Stimulated activated CD8-positive, alpha-beta memory T cell treated with anti-CD3 and anti-CD28 coated beads, Interleukin-2, amount 100 ng/mL, for 1 hour (primary cell): ENCODE measurements at places on chromosomes 5 and 9.
A peak's percentile ranks its signal among the peaks of the same experiment; 100 is the strongest.

DNA sequence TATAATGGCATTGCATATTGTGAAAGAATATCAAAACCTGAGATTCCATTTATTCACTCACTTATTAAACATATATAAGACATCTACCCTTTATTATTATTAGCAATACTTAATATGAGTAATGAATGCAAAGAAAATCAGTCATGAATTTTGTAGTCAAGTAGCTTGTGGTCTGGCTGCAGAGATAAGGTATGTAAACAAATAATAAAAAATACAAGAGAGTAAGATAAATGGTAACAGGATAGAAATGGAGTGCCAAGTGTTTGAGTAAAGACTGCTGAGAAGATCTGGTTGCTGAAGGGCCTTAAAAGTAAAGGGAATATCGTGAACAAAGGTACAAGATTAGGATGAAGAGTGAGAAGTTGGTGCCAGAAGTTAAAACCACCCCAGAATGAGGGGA is 18.4 kb downstream of the TRIM32 start:
- DNase-seq, result no peak

- no peak for DNase-seq
Measured at GRCh38 chr9:93899609-93900435, 55.3 kb downstream of the BARX1 start.

- no peak for DNase-seq
Measured at GRCh38 chr9:20570756-20571155, 51.5 kb downstream of the MLLT3 start.

DNA sequence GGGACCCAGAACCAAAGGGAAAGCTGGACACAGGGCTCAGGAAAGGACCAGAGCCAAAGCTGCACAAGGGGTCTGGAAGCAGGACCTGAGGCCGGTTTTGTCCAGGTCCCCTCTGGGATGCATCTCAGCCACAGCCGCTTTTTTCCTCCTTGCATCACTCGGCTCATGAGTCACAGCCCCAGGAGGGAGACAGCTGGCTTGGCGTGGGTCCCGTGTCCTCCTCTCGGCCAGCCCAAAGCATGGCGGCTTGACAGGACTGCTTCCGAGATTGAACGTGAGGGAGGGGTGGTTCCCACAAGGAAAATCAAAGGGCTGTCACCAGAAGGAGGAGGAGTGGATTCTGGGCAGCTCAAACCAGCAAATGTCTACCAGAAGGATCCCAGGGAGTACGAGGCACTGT is 56.7 kb upstream of the CPLX2 start:
- no peak for DNase-seq

DNA sequence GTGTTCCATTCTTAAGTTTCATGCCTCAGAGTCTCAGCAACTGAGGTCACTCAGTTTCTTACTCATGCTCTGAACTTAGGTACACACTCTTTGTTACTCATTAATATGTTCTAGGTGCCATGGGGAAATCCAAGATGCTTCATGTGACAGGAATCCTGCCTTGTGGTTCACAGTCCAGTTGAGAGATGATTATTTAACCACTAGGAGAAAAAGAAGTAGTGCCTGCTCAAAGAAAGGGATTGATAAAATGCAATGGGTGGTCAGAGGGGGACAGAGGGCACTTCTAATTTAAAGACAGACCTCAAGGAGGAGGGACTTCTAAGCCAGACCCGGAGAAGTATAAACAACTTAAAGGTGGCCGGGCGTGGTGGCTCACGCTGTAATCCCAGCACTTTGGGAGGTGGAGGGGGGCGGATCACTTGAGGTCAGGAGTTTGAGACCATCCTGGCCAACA is 69.0 kb downstream of the UGCG start:
- DNase-seq, result no peak

- DNase-seq, result no peak
Measured at GRCh38 chr5:142876817-142877216, 106.6 kb downstream of the ARHGAP26 start.

- peak; percentile 2 for DNase-seq
Measured at GRCh38 chr9:128558431-128559310, 6.3 kb downstream of the SPTAN1 start.

DNA sequence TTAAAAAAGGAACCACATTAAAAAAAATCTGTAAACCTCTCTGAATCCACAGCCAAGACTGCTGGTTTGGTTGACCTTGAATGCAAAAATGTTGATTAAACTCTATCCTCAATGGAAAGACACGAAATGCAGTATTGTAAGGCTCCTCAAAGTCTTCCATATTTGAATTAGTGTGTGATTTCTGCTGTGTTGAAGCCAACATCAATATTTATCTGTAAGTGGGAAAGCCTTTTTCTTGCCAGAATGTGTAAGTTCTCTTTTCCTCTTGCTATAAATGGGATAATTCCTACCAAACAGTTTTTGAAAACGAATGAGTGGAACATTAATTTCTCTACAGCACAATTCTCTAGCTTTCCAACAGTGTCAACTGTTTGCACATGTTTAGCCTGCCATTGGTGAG is 422.1 kb upstream of the TNC start:
- no peak for DNase-seq

DNA sequence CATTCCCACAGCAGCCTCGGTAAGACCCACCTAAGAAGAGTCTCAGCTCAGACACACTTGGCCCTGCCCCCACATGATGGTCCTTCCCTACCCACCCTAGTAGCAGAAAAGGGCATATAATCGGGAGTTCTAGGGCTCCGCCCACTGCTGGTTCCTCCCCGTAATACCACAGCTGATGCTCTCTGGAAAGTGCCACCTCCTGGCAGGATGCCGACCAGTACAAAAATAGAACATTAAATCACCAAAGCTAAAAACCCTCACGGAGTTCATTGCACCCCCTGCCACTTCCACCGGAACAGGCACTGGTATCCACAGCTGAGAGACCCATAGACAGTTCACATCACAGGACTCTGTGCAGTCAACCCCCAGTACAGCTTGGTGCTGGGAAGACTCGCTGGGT is 271.3 kb downstream of the KIAA0825 start:
- no peak for DNase-seq

- no peak for DNase-seq
Measured at GRCh38 chr5:31768784-31769183, 129.9 kb downstream of the PDZD2 start.

DNA sequence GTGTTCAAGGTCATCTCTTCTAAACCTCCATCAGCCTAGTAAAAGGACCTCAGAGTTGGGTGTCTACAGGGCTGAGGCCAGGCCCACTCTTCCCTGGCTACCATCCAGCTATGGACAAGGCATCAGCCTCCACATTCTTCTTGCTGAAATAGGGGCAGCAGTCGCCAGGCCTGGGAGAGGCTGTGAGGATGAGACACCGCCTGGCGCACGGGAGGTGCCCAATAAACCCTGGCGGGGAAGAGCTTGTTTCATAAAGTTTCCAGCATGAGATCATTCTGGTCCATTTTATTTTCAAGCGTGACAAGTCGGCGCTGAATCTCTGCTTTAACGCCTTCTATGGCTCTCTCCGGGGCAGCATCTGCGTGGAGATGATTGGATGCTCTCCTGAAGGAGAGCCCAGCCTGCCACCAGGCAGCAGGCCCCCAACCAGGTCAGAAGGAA is 153.4 kb downstream of the OLFM1 start:
- no peak for DNase-seq

DNA sequence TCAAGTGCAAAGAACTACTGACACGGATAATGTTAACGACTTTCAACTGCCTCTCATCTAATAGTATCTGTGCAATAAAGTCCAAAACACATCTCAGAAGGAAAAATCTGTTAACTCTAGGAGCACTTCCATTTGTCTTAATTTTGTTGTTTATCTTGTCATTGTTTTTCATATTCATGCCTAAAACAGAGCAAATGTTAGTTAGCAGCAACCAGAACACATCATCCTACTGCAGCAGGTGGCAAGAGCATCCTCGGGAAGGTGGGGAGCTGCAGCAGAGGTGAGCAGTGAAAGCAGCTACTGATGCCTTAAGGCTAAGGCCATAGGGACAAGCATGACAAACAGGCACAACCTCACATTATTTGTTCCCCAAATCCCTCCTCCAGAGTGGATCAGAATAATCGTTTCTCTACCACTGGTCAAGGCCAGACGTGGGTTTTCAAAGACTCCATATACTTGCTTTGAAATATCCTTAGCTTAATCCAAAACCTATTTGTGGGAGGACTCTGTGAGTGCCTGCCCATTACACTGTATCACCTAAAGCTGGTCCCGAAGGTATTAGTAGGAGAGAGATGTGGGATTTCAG is 1.0 kb downstream of the HMGCS1 start:
- no peak for DNase-seq

- DNase-seq, result no peak
Measured at GRCh38 chr5:127409921-127410675, 107.3 kb upstream of the PRRC1 start.

DNA sequence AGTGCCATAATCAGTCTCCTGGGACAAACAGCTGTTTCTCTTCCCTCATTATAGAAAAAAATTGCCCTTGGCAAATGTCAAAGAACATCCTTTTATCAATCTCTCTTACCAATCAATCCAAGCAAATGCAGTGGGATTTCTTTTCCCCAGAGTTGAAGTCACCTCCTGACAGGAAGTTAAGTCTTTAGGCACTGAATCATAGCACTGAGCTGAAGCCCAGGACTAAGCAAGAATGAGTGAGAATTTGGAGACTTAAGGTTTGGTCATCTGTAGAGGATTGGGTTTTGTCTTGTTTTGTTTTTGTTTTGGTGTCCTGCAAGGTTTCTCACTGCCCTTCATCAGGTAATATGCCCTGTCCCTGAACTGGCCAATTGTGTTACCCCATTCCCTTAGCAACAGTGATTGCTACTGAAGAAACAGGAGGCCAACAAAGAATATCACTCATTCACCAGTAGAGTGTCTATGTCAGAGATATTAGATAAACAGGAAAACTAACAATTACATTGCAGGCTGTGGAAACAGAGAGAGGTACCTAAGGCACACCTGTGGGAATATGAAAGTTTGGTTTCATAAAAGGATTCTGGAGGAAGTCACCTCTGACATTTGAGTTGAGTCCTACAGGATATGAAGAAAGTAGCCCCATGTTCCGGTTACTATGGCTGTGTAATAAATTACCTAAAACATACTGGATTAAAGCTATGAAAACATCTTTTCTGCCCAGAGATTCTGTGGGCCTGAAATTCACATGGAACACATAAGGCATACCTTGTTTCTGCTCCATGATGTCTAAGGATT is 4.5 kb upstream of the FXN start:
- DNase-seq, result no peak

DNA sequence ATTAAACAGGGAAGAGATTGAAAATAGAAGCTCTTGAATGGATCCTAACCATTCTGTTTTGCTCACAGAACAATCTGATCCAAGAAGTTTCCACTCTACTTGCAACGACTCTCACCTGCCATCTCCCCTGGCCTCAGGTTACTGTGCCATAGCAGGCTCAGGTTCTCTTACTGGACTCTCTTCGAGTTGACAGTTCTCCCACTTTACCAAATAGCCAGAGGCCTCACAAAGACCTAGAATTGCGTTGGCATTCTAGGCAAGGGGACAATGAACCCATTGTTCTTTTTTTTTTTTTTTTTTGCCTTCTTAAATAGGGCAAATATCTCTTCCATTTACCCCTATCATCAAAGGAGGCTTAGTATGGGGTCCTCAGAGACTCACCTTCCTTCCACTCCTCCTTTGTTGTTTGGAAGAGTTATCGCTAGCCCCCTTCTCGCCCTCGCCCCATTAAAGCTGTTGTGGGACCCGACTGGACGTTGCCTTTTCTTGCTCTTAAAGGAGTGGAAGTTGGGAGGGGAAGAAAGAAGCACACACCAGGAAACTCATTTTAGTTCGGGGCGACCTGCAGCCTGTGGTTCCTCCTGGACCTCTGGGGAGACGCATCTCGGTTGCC is 688 bp upstream of the PLPPR1 start:
- no peak for DNase-seq

- DNase-seq, result peak; percentile 84
Measured at GRCh38 chr5:127030259-127031146, at the start of gene MARCHF3. Gene MARCHF3, minus strand, starts transcription at chr5:127030558. Its CDS starts 112,387 bp downstream, at chr5:126918171.

DNA sequence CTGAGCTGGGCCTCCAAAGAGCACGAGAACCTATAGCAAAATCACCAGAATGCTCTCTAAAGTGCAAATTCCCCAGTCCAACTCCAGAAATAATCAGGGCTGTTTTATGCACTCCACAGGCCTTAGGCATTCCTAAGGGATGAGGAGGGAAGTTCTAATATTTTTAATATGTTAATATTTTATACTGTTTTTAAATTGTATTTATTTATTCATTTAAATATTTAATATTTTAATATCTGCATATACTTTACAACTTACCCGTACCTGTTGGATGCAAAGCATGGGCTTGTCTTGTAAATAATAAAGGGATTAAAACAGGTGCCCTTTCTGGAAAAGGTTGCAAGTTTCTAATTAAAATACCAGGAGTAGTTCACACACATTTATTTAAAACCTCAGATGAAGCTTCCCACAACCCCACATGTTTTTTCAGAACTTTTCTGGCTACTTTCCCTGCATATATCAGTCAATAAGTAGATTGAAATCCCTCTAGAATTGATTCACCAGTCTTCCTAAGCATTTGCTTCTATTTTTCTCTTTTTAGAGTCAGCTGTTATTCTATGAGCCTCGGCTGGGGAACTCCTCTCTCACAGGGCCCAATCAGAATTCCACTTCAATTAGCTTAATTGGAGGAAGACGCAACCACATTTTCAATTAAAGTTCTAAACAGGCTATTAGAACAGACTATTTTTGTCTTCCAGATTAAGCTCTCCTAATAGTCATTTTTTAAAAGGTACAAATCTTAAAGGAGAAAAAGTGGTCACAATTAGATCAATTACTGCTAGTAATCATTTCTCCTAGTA is 140.8 kb downstream of the CDH6 start:
- no peak for DNase-seq

DNA sequence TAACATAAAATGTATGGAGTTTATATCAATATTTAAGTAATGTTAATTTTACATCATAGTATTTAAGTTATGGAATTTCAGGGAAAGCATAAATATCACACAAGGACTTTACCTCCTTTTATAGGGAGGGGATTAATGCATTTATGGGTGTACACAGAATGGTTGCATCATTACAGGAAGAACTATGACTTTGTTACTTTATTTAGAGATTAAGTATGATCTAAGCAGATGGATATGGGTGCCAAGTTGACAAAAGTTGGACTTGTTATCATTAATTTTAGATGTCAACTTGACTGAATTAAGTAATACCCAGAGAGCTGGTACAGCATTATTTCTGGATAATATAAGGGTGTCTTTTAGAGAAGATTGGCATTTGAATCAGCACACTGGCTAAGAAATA is 160.5 kb upstream of the CDH10 start:
- no peak for DNase-seq

DNA sequence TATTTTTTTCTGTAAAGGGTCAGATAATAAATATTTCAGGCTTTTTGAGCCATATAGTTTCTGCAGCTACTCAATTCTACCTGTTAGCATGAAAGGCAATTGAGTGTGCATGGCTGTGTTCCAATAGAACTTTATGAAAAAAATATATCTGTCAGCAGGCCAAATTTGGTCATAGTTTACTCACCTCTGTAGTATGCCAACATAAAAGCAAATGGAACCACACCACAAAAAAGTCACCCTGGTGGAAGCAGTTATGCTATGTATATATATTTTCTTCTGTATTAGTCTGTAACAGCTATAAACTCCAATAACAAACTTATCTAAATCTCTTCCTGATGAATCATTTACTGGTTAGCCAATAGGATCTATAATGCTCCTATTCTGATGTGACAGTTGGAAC is 3.4 kb downstream of the SLC38A9 start:
- no peak for DNase-seq

- DNase-seq, result no peak
Measured at GRCh38 chr9:91426123-91426745, 2.6 kb upstream of the NFIL3 start.
